ENCODE measurements at places on chromosomes 1 and 21. TPM values are rescaled to one million over a fixed set of nuclear protein-coding genes. Genes with fewer than 3 reads are reported as not detected.

- DNase-seq, result no peak
Observed at GRCh38 chr21:23155281-23155680, 2157.1 kb downstream of the NCAM2 start.

DNA sequence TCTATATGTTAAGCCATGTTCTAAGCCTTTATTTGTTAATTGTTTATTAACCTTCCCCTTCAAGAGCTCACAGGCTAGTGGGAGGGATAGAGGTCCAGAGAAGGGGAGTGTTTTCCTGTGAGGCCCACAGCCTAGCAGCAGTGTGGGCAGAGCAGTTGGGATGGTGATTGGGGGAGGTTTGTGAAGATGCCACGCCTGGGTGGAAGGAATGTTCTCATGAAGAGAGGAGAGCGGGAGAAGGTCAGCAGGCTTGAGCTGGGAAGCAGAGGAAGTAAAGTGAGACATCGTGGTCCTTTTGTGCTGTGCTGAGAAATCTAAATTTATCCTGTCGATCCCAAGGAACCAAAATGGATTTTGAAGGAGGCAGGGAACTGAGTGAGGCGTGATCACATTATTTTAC is 42.6 kb downstream of the TRAPPC10 start:
- DNase-seq, result peak; percentile 26

GRCh38 chr1:185787238-185787637 is 53.0 kb downstream of the HMCN1 start:
- DNase-seq, result no peak

Gene RGS13
- total RNA-seq, result 3.4 TPM

Gene MAP3K7CL
- 13.5 TPM for total RNA-seq
